ENCODE measurements at places on chromosomes 3 and 15.

- no peak for DNase-seq
These were observed 47.9 kb downstream of the CDC25A start for GRCh38 chr3:48140336-48140757.

DNA sequence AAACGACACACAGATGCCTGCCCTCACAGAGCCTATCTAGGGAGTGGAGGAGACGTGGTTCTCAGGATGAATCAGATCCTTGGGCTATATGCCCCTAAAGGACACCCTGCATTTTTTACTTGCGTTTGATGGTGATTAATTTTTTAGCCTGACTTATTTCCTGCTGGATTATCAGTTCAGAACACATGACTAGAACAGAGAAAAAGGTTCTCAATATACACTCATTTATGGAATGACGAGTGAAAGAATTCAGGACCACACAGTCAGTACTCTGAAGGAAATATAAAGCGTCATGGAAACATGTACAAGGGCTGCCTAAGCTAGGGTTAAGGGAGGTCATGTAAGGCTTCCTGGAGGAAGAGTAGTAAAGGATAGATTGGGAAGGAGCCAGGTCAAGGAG is 121.8 kb downstream of the SSR3 start:
- DNase-seq = no peak

GRCh38 chr3:18046131-18046915 is 303.9 kb upstream of the TBC1D5 start:
- no peak for DNase-seq

- DNase-seq = no peak
These were observed 135.3 kb downstream of the DIPK2A start for GRCh38 chr3:144106970-144107369.

DNA sequence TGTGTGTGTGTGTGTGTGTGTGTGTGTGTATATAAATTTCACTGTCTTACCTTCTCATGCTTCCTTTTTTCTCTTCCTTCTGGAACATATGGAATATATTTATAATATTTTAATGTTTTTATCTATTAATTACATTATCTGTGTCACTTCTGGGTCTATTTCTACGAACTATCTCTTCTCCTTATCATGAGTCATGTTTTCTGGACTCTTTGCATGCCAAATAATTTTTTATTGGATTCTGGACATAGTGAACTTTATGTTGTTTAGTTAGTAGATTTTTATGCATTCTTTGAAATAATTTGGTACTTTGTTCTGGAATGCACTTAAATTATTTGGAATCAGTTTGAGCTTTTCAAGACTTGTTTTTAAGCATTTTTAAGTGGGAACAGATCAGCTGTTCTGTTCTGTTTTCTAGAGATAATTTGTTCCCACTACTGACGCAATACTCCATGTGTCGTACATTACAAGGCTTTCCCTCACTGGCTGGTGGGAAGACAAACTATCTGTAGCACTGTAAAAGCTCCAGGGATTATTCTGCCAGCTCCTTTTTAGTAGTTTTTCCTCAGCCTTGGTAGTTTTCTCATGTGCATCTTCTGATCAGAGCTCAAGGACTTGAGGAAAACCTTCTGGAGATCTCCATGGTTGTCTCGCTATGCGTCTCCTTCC is 302.0 kb downstream of the CLSTN2 start:
- no peak for DNase-seq

DNA sequence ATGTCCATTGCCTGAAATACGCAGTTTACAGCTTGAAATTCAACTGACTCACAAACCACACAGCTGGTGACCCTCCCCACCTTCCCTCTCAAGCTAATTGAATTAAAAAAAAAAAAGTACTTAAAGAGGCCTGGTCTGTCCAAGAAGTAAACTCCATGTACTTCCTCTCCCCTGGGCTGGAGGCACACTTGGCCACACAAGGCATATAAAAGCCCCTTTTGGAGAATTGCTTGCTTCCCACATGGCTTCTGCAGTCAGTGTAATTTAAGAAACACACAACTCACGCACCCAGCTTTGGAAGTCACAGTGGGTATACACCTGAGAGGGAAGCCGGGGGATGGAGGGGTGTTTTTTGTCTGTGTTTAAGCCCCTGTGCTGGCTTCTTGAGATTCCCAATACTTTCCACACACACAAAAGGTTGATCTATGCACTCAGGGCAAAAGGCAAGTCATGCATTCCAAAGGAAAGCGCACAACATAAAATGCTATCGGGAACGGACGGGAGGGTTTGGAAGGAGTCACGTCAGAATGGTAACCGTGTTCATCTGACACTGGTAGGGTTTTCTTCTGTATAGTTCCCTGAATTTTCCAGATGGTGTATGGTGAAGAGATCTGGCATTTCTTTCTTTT is 106.6 kb upstream of the ALDH1A3 start:
- DNase-seq = no peak

- DNase-seq = no peak
These were observed 98.0 kb upstream of the SLC25A36 start for GRCh38 chr3:140843656-140844055.

- DNase-seq = no peak
These were observed 380.7 kb downstream of the PLOD2 start for GRCh38 chr3:145780301-145780700.

GRCh38 chr3:99319961-99320360 is 318.4 kb upstream of the COL8A1 start:
- DNase-seq = no peak

DNA sequence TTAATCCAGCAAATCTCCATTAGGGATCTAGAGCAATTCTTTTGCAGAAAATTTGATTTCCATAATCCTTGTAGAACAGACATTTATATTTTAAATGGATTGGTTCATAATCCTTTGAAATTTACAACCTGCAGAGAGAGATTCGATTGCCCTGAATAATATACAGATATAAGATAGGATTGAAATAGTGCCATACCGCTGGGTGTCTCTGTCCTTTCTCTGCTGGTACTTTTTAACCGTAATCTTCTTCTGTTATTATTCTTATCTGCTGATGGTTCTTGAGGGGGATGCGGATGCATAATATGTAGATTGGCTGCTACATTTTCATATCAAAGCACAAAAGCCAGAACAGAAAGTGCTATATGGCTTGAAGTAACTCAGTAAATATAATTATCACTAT is 182.2 kb downstream of the CFAP20DC start:
- DNase-seq = no peak

GRCh38 chr3:149936812-149937230 is 33.9 kb downstream of the PFN2 start:
- DNase-seq = peak; percentile 18

DNA sequence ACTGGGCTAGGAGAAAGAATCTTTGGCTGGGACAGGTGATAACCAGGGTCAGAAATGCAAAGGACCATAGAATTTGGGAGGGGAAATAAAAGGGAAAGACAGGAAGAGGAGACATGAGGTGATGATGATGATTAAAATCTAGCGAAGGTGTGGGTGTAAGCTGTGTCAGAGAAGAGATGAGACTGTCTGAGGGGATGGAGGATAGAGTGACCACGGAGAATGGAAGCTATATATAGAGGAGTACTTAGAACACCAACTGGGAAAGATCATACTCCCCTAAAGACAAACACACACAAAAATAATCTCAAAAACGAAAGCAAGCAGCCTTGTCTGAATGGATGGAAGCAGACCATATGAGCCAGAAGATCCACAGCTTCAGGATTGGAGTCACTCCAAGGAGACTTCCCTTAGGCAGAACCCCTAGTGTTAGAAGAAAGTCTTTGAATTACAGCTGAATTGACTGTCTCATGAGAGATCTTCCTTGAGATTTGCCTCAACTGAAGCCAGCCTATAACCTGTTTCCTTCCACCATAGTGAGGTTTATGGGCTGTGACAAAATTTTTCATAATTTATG is 115.2 kb upstream of the DAZL start:
- DNase-seq = no peak

DNA sequence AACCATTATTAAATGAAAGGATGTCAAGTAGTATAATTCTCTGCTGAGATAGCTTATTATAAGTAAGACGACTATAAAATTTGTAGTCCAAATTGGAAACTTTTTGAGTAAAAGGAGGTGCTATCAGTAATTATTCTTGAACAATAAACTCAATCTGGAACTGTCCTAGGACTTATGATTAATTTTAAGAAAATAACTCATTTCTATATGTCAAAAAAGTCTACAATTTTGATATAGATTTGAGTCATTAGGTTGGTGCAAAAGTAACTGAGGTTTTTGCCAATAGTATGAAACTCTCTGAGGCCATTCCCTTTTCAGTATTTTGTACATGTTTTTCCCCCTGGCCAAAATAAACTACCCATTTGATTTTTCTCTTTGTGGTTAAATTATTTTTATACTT is 41.0 kb downstream of the LEKR1 start:
- DNase-seq = no peak

DNA sequence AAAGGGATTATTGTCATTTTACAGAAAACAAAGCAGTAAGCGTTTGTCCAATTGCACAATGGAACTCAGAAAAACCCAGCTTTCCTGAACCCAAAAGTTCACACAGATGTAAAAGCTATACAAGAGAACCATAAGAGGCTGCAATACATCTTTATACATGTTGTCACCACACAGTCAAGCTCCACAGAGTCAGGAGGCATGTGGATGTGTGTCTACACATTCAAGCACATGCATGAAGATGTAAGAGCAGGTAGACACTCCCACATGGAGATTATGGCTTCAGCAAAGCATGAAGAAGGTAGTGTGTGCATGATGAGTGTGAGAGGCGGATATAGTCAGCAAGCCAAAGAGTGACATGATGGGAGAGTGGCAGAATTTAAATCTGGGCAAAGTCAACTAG is 124.7 kb upstream of the THBS1 start:
- DNase-seq = no peak

DNA sequence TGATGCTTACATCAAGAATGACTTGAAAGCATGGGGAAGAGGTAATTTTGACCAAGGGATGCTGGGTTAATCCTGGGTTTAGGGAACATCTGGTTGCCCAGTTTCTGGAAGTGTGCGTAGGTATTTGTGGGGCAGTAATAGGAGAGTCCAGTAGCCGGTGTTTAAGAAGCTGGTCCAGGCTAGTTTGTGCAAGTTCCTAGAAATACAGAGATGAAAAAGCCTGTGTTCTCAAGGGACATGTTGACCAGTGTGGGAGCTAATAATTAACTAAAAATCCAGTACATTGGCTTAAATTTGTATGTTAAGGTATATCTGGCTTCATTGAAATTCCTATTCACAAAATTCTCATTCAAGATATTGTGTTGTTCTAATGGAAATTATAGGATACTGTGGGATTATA is 51.2 kb downstream of the UBE2E2 start:
- DNase-seq = no peak

DNA sequence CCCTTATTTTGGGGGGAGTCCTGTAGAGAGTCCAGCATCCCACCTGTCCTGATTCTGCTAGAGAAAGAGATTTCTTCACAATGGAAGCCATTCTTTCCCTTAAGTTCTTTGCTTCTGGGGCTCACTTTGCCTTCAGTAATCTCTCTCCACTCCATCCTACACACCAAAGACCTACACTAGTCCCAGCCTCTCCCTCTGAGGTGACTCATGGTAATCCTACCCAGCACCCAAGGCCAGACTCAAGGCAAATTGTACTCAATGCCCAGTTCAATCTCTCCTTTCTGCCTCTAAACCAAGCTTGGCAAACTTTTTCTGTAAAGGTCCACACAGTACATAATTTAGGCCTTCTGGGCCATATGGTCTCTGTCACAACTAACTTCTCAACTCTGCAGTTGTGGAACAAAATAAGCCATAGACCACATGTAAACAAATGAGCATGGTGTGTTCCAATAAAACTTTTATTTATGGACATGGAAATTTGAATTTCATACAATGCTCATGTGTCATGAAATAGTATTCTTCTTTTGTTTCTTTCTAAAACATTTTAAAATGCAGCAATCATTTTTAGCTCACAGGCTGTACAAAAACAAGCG is 72.5 kb downstream of the MRPL46 start:
- DNase-seq = no peak

GRCh38 chr3:13009132-13009945 is 63.9 kb downstream of the IQSEC1 start:
- peak; percentile 71 for DNase-seq

DNA sequence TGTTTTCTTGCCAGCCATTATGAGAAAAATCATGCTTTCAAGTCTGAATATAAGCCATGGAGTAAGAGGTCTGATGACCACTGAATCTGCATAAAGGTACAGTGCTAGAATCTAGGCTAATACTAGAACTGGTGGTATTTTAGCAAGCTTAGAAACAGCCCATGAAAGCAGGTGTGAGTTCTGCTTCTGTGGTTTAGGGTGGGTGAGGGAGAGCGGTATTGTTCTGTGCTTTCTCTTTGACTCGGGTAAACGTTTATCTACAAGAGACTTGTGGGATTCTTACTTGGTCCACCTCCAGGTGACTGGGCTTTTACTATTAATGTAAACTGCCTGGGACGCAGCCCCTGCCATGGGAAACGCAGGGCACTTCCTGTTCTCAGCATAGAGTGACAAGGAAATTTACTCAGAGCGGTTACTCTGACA is 55.2 kb downstream of the PGPEP1L start:
- DNase-seq = peak; percentile 33

- no peak for DNase-seq
These were observed 4.9 kb downstream of the HDAC11 start for GRCh38 chr3:13484851-13485590.

DNA sequence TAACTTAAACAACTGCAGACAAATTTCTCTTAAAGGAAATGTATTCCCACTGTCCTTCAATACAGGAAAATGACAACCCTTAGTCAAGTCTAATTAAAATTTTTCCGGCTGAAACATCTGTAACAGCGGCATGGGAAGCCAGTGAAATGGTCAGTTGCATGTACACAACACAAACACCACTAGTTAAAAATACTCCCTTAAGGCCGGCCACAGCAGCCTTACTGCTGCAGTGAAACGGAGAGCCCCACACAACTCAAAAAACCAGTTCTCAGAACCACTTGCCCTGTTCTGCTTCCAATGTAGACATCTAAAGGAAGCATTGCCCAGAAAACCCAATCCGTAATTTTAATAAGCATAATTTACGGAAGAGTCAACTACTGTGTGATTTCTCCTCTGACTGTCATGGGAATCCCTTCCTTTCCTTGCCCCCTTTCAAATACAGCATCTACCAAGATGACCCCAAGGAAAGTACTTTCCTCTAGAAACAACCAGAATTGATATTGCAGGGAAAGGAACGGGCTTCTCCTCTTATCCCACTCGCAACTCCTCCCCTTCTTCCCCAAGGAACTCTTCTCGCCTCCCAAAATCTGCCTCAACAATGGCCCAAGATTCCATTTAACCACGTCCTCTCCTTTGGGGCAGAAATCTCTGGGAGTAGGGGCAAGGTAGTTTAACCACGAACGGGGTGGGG is 1.6 kb downstream of the FBN1 start:
- no peak for DNase-seq

GRCh38 chr3:189631409-189631808 is 220 bp downstream of the TP63 start:
- no peak for DNase-seq

DNA sequence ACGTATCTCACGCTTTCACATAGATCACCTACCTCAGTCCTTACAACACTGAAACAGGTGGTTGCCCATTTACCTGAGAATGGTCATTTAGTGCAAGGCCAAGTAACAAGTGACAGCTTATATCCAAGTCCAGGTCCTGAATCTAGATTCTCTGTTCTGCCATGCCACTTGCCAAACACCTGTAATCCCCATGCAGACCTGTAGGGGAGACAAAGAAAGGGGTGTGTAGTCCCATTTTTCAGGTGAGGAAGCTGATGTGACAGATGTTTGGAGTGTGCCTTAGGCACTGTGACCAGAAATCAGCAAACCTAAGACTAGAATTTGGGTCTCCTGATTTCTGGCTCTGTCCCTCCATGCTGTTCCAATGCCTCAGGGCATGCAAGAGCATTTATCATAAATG is 12.7 kb downstream of the ZNF35 start:
- no peak for DNase-seq

GRCh38 chr3:114632757-114633424 is 339.1 kb downstream of the TIGIT start:
- DNase-seq = no peak

- no peak for DNase-seq
These were observed 837.0 kb upstream of the CFAP20DC start for GRCh38 chr3:59886790-59887189.
